Spleen (tissue), 13 donors: ENCODE measurements at places on chromosomes 5 and 9. TPM values are rescaled to one million over a fixed set of nuclear protein-coding genes. Genes with fewer than 3 reads are reported as not detected.

GRCh38 chr5:172450453-172450852, 3.9 kb downstream of the SH3PXD2B start:
- no peak overlapping the region for H3K4me3 ChIP-seq
- H3K36me3 ChIP-seq: no peaks in the 10 kb centered on the region
- peak; percentile 13 for DNase-seq
- H3K27me3 ChIP-seq: peaks cover 12% of the 10 kb centered on the region

DNA sequence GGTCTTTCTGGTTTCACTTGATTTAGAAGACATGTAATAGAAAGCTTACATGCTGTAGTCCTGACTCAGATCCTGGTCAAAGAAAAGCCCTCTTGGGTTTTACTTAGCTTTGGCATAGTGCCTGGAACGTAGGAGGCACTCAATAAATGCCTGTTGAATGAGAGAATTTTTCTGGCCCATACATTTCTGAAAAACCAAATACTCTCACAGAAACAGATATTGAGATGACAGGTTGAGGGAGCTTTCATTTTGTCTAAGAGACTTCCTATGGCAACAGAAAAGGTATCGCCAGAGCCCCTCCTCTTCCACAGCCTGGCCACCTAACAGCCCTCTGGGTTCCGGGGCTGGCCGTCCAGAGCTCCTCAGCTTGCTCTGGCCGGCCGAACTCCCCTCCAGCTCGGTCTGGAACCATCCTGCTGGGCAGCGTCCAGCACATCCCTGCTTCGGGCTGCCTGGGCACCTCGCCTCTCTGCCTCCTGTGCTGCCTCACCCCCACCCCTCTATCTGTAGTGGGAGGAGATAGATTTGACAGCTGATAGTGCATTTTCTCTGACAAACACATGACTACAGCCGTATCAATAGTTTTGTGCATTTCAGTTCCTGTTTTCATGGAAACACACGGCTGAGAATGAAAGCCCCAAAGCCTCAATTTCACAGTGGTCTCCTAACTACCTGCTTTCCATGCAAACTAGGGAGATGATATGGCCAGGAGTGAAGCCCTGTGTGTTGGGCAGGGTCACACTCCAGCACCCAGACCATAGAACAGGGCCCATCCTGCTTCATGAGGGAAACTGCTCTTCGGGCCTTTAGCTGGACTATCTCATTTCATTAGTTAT, 1.1 kb downstream of the IL4 start:
- peak overlapping the region; percentile 42 for H3K27ac ChIP-seq
- peaks cover 13% of the 10 kb centered on the region for H3K4me1 ChIP-seq
- no peak overlapping the region for H3K4me3 ChIP-seq
- H3K36me3 ChIP-seq: no peaks in the 10 kb centered on the region

GRCh38 chr5:96870094-96871026, 5.9 kb upstream of the ERAP2 start:
- no peaks in the 10 kb centered on the region for H3K36me3 ChIP-seq
- H3K4me1 ChIP-seq: peaks cover 22% of the 10 kb centered on the region
- DNase-seq: no peak
- no peaks in the 10 kb centered on the region for H3K27me3 ChIP-seq
- no peak overlapping the region for H3K27ac ChIP-seq

Gene ANKRD18A
- 0.02 TPM for polyA plus RNA-seq

Gene GDA
- not detected for polyA plus RNA-seq
